Left hindlimb (tissue), 1 donor: ENCODE measurements at places on chromosomes 2 and 18.

- no peak for DNase-seq
These were observed 4.0 kb downstream of the ARL4C start for GRCh38 chr2:234492717-234493485.

GRCh38 chr2:9543557-9543956 lies 12.1 kb downstream of the ADAM17 start:
- DNase-seq = no peak

DNA sequence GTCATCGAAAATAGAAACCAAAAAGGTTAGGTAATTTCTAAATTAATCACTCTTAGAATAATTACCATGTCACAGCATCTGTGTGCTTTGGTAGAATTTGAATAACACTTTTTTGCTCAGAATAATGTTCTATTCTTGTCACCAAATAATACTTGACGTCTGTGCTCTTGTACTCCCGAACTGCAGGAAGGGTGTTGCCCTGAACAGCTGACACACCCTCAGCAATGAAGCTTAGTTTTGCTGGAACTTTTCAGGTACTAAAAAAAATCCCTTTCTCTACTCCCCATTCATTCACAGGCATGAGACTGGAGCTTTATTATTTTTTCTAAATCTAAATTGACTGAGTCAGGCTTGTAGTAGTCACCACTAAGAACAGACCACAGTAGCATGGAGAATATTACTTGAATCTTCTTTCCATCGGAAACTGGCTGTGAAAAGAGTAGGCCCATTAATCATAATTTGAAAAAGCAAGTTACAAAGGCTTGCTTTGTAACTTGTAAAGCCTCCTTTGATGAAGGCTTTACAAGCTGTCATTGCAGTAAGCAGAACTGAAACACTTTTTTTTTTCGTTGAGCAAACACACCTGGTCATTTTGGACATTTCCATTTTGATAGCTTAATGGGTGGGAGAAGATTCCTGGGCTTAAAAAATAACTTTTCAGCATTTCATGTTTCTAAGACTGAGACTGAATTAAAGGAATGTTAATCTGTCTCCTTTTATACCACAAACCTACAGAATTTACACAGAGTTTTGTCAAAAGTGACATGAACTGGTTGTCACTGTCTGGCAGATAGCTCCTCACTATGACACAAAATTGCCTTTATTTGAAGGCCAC lies 70.3 kb upstream of the PELI1 start:
- DNase-seq = no peak

DNA sequence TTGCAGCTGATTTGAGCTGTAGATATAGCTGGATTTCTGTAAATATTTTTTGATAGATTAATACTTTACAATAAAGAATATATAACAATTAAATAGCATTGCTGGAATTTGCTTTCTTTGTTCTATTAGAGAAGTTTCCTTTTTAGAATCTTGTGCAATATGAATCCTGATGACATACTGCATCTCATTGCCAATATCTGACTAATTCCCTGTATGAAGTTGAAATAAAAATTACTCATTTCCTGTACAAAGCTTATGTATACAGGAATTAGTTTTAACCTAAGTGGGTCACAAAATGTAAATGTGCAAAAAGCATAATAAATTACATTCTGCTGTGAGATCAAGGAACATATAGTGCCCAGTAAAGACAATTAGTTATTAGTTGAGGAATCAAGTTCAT lies 72.8 kb upstream of the TMEFF2 start:
- DNase-seq = no peak

- DNase-seq = no peak
These were observed 81.0 kb downstream of the ZNF236 start for GRCh38 chr18:76903386-76903785.

- no peak for DNase-seq
These were observed 44.1 kb downstream of the CD28 start for GRCh38 chr2:203750346-203751068.

- no peak for DNase-seq
These were observed 46.7 kb downstream of the NDUFA10 start for GRCh38 chr2:239978411-239978810.

DNA sequence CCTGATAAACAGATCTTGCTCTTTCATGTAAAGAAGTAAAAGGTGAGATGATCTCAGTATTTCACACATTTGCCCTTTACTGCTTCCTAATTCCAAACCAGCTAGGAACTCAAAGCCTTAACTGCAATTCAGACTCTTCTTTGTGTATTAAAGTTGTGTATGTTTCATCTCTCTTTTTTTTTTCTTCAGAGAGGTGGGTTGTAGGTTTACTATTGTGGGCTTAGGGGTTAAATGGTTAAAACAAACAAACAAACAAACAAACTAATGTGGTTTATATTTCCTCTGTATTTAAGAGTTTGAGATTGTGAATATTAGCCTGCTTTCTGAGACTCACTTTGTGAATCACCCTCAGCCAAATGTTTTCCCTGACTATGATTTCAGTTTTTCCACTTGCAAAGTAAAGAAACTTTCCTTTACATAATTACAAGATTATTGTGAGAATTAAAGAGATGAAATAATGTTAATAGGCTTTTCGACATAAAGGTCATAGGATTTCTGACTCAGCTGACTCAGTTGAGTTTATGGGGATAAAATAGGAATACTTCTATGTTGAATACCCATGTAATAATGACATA lies 2.8 kb downstream of the GULP1 start:
- DNase-seq = no peak
